ENCODE measurements at places on chromosomes 5 and 9.

GRCh38 chr5:38923661-38924451, 78.0 kb downstream of the OSMR start:
- no peak for DNase-seq

GRCh38 chr9:4324513-4324912, 24.6 kb upstream of the GLIS3 start:
- no peak for DNase-seq

DNA sequence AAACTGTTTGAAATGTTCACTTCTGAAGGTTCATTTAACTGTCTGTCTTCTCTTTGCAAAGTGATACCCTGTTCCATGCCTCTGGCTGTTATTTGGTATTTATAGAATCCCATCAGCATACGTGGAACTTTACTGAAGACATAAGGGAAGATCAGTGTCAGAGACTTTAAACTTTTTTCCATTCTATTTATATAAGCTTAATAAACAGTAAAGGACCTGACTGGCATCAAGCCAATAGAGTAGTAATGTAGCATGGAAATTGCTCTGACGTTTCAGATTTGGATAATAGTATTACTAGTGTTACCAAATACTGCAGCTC, 94.9 kb upstream of the MINAR2 start:
- DNase-seq, result no peak

DNA sequence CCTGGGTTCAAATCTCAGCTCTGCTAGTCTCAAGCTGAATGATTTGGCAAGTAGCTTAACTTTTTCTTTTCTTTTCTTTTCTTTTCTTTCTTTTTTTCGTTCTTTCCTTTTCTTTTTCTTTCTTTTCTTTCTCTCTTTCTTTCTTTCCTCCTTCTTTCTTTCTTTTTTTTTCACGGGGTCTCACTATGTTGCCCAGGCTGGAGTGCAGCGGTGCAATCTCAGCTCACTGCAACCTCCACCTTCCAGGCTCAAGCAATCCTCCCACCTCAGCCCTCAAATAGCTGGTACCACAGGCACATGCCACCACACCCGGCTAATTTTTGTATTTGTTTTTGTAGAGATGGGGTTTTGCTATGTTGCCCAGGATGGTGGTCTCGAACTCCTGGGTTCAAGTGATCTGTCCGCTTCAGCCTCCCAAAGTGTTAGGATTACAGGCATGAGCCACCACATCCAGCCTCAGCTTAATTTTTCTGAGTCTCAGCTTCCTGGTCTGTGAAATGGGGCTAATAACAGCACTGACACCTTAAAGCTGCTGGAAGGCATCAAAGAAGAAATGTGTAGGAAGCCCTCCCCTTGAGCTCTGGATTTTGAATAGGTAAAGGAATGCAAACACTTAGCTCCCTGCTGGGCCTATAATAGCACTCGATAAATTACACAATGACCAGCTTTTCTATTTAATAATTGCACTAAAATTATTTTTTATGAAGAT, 17.5 kb upstream of the PPARGC1B start:
- no peak for DNase-seq

GRCh38 chr9:32992595-32993238, 8.7 kb downstream of the APTX start:
- no peak for DNase-seq

GRCh38 chr9:102845827-102846371, 149.2 kb upstream of the CYLC2 start:
- no peak for DNase-seq

DNA sequence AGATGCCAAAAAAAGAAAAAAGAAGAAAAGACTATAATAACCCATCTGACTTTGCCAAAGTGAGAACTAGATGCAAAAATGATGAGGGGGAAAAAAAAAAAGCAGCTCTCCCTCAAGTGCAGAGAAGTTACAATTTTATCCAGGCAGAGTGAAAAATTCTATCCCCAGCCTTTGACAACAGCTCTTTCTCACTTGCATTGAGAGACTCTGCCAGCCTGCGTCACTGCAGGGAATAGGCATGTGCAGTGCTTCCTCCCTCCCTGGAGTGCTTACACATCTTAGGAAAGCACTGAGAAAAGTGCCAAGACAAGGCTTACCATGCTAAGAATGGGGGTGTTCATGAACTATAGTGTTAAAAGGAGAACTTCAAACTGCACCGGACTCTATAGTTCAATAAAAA, 418.6 kb upstream of the TYRP1 start:
- DNase-seq, result no peak

DNA sequence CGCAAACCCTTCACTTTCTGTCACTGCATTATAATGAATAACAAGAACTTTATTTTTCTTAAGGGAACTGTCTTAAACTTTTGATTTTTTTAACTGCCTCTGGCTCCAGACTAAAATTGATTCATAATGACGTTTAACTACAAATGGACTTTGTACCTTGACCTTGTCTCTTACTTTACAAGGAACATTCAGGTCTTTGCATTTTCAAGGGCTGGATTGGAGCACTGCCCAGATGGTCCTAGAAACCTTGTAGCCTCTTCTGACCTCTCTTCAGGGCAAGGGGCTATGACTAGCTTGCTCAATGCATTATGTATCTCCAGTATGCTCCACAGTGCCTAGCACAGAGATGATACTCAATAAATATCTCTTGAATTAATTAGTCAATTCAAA, 612.6 kb upstream of the CLINT1 start:
- no peak for DNase-seq

- DNase-seq, result no peak
Observed at GRCh38 chr9:93232388-93232960, 48.5 kb downstream of the WNK2 start.

- DNase-seq, result no peak
Observed at GRCh38 chr9:113542741-113543140, 79.2 kb downstream of the RGS3 start.

GRCh38 chr5:31193591-31194467, at the start of gene CDH6:
CDH6 (plus strand) TSS chr5:31193686; CDS start chr5:31267474, 73,788 bp downstream.
- peak; percentile 82 for DNase-seq

GRCh38 chr5:172806897-172807672, 27.0 kb upstream of the ERGIC1 start:
- peak; percentile 73 for DNase-seq

- DNase-seq, result no peak
Observed at GRCh38 chr9:87113874-87114273, 166.6 kb upstream of the GAS1 start.

DNA sequence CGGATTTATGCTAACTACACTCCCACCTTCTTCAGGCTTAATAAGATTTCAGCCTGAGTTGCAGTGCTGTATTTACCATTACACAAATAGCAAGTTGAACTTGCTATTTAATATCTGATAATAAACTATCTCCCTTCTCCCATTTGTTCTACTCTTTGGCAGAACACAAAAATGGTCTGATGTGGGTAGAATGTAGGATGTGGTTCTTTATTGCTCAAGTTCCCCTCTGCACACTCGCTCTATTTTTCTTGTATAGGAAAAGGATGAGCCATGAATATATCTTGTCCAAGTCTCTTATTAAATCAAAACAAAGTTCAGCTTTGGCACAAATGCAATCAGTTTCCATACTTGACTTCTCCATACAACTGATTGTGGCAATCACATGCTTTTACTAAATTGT, 37.2 kb upstream of the KIF2A start:
- no peak for DNase-seq

DNA sequence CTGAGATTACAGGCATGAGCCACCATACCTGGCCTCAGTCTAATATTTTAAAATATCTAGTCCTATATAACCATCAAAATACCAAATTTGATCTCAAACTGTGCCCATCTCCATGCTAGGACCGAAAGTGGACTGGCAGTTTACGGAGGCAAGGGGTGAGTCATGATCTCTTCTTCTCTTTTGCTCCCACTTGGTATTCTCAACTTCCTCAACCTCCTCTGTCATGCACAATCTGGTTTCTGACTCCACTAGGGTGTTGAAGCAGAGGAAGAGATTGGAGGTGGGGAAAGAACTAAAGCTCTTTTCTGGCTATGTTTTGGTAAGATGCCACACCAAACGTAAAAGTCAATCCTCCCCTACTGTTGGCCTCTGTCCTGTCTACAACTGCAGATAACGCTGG, 55.9 kb upstream of the CEMIP2 start:
- DNase-seq, result no peak

Measured in WTC11 (cell line).